ENCODE measurements at places on chromosomes 5 and 9.

DNA sequence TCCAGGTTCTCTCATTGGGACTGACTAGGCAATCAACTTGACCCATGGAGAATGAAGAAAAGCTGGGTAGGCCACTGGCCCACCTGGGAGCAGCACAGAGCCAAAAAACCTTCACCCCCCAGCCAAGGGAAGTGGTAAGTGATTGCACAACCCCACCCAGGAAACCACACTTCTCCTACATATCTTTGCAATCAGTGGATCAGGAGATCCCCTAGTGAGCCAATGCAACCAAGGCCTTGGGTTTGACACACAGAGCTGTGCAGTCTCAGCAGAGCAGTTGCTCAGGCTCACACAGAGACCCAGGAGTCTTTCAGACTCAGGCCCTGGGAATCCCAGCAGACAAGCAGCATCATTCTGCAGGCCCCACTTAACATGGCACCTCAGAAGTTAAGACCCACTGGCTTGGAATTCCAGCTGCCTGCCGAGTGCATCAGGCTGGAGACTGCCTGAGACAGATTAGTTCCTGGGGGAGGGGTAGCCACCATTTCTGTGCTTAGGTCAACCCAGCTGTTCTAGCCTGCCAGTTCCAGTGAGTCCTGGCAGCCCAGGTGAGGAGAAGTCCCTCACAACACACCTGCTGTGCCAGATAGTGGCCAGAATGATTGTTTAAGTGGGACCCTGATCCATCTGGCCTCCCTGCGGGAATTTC lies 136.4 kb downstream of the SAXO1 start:
- DNase-seq, result no peak

DNA sequence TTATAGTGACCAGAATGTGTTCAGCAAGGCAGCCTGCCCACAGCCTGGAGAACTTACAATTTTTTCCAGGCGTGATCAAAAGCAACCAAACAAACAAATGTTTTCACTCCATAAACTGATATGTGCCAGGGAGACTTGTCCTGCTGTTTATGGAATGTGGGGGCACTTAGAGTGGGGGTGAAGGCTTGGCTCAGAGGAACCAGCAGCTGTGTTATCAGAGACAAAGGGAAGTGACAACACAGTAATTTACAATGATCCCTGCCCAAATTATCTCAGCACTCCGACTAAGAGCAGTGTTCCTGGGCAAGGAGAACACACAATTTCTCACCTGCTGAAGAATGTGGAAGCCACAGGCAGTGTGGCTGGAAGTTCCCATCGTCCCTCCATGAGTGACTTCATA lies 429.1 kb upstream of the IRX4 start:
- no peak for DNase-seq

- no peak for DNase-seq
Observed at GRCh38 chr9:79014929-79015699, 556.7 kb upstream of the TLE4 start.

DNA sequence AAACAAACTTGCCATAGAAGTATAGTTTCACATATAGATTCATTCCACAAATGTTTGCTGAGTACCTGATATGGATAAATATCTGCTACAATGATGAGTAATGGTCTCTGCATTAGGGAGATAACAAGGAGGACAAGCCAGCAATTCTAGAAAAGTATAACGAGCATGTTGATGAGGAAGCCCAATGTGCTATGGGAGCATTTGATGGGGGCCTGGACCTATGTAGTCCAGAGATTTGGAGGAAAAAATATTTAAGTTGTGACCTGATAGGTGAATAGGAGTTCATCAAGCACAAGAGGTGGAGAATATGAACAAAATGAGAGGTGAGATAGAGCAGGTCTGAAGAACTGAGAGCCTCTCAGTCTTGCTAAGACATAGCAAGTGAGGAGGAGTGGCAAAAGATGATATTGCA lies 14.4 kb upstream of the TMEM245 start:
- no peak for DNase-seq

DNA sequence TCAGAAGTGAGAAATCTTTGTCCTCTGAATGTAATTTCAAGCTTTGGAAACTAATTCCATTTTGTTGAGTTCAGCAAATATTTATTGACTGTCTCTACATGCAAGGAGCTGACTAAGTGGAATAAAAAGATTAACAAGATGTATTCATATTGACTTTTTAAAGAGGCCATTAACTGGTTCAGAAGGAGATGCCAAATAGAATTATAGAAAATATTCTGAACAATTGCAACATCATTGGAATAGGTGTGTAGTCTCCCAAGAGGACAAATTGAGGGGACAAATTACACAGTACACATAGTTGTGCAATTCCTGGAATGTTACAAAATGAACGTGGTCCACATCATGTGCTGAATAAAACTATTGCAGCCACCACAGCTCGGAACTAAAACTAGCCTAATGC lies 224.2 kb downstream of the NPR3 start:
- no peak for DNase-seq

- no peak for DNase-seq
Observed at GRCh38 chr5:129899454-129899853, 4.8 kb upstream of the CHSY3 start.

- no peak for DNase-seq
Observed at GRCh38 chr9:129731477-129732085, 21.3 kb downstream of the PTGES start.

GRCh38 chr5:67187006-67187715 lies 9.4 kb downstream of the CD180 start:
- DNase-seq, result no peak

DNA sequence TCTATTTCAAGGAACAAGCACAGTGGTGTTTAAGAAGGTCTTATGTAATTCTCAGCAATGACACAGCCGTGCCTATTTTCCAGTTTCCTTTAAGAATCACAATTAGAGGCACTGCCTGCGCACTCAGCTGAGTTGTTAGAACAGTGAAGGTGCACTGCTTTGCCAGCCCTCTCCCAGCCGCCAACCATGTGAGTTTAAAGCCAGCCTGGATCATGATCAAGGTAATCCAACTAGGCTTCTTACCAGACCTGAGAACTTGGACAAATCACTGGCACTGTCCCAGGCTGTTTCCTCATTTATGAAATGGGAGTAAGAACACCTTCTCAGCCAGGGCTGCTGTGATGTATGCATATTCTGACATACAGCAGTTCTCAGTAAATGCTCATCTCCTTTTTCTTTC lies 99.6 kb downstream of the ASTN2 start:
- DNase-seq, result no peak

GRCh38 chr5:3995954-3996619 lies 400.5 kb downstream of the IRX1 start:
- no peak for DNase-seq

- no peak for DNase-seq
Observed at GRCh38 chr9:36632892-36633291, 60.2 kb downstream of the MELK start.

DNA sequence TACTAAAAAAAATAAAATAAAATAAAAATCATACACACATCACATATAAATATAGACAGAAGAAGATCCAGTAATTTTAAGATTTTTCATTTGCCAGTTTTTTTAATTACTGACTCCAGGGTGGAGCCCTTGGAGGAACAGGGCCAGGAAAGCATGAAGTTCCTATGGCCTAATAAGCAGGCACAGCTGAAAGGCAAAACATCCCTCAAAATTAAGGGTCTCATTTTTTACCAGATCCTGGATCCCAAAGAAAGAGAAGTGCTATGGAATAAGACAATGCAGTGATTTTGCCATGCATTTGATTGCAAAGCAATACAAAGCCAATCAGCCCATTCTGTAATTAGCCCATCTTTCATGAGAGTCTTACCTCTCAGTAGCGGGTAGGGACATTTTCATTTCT lies 11.3 kb upstream of the DTWD2 start:
- no peak for DNase-seq

DNA sequence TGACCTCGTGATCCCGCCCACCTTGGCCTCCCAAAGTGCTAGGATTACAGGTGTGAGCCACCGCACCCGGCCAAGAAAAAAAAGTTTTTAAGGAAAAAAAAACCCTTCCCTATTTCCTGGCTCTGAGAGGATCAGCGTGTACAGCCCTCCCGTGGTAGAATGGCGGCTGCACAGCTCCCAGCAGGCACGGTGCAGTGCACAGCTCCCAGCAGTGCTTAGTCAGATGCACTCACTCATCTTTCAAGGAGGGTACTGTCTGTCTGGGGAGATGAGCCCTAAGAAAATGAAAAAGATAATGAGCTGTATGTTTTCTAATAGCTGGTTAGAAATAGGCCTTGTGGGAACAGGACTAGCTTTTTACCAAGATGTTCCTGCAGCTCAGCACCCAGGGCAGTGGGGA lies 36.7 kb upstream of the SLC2A8 start:
- DNase-seq, result no peak

DNA sequence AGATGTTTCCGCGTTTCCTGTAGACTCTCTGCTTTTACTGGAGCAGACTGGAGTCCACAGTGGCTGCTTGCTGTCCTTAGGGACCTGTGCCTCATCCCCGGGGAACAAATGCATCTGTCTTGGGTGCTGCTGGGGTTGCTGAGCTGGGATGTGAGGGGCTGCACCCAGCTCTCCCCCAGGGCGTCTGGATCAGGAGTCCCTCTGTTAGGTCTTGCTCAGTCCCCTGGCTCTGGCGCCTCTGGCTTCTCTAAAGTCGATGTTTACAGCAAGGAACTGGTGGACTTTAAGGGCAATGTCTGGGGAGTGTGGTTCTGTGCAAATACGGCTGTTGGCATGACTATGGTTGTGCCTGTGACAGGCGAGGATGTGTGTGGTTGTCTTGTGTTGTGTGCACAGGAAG lies 91.4 kb downstream of the CACNA1B start:
- no peak for DNase-seq

DNA sequence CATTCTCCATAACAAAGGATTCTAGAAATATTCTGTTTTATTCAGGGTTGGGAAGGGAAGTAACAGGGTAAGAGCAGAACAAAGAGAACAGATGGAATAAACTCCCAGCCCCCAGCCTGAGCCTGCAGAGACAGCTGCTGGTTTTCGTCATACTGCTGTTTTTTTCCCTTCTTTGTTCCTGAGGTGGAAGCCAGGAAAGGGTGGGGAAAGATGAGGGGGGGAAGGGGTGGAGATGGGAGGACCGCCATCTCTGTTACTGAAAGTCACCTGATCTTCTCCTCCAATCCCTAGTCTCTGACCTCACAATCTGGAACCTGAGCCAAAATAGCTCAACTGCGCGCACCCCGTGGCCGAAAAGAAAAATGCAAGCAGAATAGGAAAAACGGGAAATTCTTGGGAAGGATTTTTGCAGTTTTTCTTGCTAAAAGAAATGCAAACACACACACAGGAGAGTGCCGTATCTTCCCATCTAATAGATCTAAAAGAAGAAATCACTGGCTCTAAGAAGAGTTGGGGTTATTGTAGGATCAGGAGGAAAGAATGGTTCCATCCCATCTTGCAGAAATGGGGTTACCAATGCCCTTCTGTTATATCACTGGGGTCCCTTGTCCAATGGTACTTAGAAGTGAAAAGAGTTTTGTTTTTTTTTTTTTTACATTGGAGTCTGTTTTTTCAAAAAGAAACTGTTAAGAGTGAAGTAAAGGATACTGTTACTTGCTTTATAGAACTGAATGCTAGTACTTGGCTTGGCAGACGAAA lies 57.9 kb downstream of the DIAPH1 start:
- peak; percentile 76 for DNase-seq

DNA sequence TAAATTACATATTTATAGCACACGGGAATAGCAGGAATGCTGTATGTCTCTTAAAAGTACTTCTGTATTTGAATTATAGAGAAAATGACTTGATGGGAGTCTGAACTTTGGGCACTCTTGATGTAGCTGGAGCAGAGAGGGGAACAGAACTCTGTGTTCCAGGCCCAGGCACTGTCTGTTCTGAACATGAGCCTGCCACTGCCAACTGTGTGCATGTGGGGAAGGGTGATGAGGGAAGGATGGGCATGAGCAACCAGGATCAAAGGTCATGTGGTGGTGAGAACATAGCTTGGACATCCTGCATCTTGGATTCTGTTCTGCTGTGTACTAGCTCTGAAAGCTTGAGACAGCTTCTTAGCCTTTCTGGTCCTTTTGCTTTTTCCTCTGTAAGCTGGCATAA lies 16.4 kb upstream of the ZBED3 start:
- DNase-seq, result no peak

DNA sequence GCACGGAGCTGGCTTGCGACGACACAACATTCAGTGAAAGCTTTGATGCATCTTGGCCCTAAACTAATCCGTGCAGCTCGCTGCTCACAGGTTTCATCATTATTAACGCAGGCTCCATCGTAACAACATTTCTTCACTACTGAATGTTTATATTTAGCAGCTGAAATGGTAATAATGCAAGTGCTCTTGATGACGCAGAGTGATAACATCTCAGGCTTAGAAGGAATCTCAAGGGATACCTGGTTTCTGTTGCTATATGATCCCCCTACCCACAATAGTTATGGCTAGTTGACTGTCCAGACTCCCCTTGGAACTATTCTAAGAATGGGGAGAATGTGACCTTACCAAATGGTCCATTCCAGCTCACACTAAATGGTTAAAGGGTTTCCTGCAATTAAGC lies 36.2 kb downstream of the C5 start:
- DNase-seq, result no peak

DNA sequence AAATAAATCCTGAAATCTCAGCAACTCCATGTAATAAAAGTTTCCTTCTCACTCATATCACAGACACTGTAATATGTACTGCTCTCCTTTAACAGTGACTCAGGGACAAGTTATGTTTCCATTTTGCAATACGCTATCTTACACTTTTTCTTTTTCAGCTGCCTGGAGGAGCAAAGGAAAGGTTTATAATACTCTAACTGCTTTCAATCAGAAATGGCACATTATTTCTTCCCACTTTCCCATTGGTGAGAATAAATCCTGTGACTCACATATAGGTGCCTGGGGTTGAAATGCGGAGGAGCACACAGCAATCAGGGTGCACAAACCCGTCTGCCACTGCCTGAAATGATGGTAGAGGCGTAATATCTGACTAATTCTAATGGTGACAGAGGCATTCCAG lies 186.6 kb downstream of the HINT1 start:
- DNase-seq, result no peak

DNA sequence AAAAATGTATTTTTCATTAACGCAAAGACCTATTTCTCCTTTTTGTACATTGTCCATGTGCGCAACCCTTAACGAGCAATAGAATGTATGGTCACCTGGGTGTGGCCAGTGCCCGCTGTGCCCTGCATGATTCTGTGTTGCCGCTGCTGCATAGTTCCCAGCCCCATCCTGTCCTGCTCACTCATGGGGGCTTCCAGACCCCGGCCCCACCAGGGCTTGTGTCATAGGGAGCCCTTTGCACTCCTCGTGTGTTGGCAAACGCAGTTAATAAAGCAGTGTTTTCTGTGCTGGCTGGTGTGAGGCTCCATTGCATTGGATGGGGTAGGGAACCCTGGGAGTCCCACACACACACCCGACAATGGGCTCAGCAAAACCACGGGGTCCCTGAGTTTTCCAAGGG lies 49.7 kb downstream of the SAR1B start:
- no peak for DNase-seq

- DNase-seq, result no peak
Observed at GRCh38 chr9:71630377-71630995, 137.8 kb downstream of the CEMIP2 start.
